Right ventricle myocardium inferior (tissue), 1 donor: ENCODE measurements at places on chromosomes 7 and 10. TPM values are rescaled to one million over a fixed set of nuclear protein-coding genes. Genes with fewer than 3 reads are reported as not detected.

Gene SPDYE5
- total RNA-seq = not detected

Gene SLC26A5
- total RNA-seq = not detected

DNA sequence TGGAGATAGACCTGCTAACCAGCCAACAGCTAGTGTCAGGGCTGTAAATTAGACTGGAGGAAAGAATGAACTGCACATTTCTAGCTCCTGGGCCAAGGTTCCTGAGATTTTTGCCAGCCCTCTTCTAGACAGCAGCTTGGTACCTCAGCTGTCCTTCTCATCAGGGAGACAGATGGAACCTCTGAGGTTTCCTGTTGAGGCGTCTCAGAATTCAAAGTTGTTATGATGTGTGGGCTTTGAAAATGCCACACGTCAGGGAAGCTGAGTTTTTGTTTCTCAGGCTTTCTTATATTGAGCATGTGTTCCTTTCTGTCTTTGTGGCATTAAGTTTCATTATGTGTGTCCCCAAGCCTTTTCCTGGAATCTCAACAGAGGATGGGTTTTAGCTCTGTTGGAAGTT lies 736.6 kb downstream of the AUTS2 start:
- DNase-seq = no peak

Gene RBM20
- 103 TPM for total RNA-seq

DNA sequence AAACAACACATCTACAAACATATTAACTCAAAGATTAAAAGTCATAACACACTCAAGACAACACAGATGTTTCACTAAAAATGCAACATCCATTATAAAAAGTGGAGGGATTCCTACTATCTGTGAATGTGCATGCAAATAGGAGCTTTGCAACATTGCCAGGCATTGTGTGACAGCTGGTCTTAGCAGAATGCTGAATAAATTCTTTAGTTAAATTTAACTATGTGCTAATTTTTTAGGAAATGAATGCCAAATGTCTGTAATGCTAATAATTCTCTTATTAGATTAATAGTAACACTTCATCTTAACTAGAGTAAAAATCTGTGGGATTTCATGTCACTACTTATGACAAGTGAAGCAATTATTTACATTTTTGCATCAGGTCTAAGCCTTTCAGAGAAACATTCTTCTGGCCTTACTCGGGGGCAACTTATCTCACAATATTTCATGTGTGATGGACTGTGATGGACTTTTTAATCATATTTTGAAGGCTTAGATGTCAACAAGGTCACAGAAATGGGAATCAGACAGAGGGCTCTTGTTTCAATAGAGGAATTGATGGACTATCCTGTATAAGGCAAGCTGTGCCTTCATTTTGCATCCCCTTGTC lies 524.6 kb upstream of the KCND2 start:
- no peak for DNase-seq

Gene TDRD1
- total RNA-seq = 4.0 TPM

DNA sequence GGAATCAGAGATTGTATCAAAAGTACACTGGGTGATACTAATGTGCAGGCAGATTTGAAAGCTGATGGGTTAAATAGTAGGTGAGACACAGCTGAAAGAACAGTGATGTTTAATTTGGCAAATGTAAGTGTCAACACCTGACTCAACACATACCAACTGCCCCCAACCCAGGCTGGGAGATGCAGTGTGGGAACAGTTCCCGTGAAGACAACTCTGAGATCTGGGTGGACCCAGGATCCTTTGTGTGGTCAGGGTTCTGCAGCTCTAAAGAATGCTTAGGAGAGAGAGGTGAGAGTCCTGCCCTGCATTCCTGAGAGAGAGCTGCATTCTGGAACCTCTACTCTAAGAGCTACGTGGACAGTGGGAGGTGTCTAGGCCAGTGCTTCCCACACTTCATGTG lies 479.7 kb downstream of the RPS24 start:
- DNase-seq = no peak

GRCh38 chr10:62175251-62175650 lies 93.4 kb downstream of the RTKN2 start:
- no peak for DNase-seq

Gene TRPV6
- total RNA-seq = not detected

DNA sequence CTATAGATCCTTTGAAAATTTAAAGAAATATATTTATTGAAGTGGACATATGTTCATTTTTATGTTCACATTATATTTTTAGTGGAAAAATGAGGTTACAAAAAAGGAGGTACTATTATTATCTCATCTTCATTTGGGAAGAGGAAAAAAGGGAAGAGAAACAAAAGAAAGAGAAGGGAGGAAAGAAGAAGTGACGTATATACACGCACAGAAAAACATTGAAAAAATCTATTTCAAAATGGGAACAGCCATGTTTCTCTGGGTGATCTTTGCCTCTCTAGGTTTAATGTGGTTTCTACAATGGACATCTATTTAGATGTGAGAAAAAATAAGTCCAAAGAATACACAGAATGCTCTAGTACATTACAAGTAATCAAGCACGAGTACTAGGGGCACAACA lies 14.8 kb downstream of the ANK3 start:
- no peak for DNase-seq

GRCh38 chr10:8306685-8307364 lies 252.3 kb downstream of the GATA3 start:
- DNase-seq = no peak

Gene OLAH
- 0.35 TPM for total RNA-seq

GRCh38 chr10:119199231-119199992 lies 8.0 kb upstream of the GRK5 start:
- no peak for DNase-seq

Gene TMEM213
- not detected for total RNA-seq

GRCh38 chr10:90858461-90858968 lies 676 bp upstream of the HTR7 start:
- DNase-seq = no peak

Gene IFIT3
- total RNA-seq = 7.0 TPM

Gene FAM107B
- total RNA-seq = 4.2 TPM

Gene GTPBP10
- total RNA-seq = 24.8 TPM

- DNase-seq = no peak
Measured at GRCh38 chr7:55303220-55303619, 61.9 kb upstream of the LANCL2 start.

GRCh38 chr7:95544171-95544570 lies 52.1 kb downstream of the PDK4 start:
- no peak for DNase-seq

Gene MMD2
- total RNA-seq = not detected

DNA sequence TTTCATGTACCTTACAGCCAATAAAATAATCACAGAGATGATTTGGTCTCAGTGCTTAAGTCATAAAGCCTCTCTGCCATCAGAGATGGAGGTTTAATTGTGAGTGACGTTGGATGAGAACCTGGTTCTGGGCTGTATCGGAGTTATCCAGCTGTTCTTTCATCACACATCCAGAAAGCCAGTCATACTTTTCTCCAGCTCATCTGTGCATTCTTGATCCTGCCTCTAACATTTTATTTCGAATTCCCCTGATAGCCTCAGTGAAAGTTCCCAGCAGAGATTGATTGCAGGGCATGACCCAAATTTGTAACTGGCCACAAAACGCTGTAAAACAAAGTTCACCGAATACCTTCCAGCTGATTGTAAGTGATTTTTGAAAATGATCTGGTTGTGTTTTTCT lies 212.6 kb upstream of the HABP2 start:
- no peak for DNase-seq

Gene CDC14C
- total RNA-seq = not detected

Gene OR13A1
- not detected for total RNA-seq

- DNase-seq = no peak
Measured at GRCh38 chr7:31373337-31374289, 33.1 kb upstream of the NEUROD6 start.

Gene SYT15B
- 0.62 TPM for total RNA-seq

Gene ANXA8
- total RNA-seq = 1.1 TPM

- no peak for DNase-seq
Measured at GRCh38 chr7:134694299-134694698, 47.6 kb downstream of the BPGM start.

Gene SUN3
- not detected for total RNA-seq

- no peak for DNase-seq
Measured at GRCh38 chr7:114574384-114574783, 159.8 kb downstream of the FOXP2 start.

Gene BCAP29
- total RNA-seq = 113 TPM

DNA sequence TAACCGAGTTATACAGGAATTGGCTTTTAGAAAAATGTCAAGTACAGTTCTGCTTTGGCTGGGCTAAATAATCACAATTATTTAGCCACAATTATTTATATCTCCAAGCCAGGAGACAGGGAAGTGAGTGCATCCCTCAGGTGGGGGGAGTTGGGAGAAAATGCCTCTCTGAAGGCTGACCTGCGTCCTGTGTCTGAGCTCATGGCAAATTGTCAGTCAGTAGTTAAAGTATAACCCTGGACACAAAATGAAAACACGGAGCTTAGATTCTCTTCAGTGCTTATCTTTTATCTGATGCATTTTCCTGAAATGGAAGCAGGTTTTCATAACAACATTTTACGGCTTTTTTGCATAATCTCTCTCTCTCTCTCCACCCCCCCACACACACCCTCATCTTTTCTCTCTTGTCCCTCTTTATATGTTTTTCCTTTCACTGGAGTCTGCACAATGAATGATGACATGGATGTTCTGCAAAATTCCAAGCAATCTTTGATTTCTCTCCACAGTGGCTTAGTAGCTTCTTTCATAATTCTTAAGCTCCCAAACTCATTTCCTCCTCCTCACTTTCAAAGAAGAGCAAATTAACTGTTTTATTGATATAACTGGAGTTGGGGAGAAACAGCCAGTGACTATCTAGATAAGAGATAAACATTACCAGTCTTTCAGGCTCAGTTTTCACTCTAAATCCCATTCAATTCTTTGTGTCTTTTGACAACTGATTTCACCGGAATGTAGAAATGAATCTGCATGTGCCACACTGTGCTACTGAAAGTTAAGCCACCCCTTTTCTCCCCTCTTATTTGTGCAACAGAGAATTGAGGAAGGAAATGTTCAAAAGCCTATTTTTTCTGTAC lies 521.4 kb upstream of the GHITM start:
- DNase-seq = no peak

Gene COL26A1
- not detected for total RNA-seq

Gene EFCAB10
- not detected for total RNA-seq

GRCh38 chr10:72335394-72336258 lies 19.1 kb downstream of the DNAJB12 start:
- DNase-seq = peak; percentile 84

DNA sequence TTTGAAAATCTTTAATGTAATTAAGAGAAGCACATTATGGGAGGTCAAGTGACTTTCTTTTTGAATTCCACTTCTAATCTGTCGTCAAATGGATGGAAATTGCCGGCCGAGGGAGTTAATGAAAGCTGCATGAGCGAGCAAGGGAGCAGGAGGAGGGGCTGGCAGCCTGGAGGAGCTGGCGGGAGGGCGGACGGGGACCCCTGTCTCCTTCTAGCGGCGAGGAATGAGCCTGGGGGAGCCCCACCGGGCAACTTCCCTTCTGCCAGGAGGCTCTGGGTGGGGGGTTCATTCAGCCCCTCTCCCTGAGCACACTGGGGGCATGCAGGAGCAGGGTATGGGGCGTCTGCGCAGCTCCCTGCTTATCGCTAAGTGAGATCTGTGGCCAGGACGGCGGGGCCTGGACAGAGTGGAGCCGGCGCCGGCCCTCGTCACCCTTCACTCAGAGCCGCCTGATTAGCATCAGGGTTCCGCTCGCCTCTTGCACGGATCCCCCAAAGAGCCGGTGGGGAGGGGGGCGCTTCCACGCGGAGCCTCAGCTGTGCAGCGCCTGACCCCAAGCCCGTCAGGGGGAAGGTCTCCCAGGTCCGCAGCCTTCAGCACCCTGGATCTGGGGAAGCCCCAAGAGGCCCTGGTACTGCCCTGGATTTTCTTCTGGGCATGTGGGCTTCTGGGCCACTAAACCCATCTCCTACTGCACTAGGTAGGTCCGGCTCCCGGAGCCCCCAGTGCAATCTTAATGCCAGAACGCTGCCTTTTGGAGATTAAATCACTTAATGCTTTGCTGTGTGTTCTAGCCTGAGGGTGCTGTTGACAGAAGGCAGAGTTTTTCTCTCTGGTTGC lies 680.8 kb downstream of the LRMDA start:
- DNase-seq = no peak

DNA sequence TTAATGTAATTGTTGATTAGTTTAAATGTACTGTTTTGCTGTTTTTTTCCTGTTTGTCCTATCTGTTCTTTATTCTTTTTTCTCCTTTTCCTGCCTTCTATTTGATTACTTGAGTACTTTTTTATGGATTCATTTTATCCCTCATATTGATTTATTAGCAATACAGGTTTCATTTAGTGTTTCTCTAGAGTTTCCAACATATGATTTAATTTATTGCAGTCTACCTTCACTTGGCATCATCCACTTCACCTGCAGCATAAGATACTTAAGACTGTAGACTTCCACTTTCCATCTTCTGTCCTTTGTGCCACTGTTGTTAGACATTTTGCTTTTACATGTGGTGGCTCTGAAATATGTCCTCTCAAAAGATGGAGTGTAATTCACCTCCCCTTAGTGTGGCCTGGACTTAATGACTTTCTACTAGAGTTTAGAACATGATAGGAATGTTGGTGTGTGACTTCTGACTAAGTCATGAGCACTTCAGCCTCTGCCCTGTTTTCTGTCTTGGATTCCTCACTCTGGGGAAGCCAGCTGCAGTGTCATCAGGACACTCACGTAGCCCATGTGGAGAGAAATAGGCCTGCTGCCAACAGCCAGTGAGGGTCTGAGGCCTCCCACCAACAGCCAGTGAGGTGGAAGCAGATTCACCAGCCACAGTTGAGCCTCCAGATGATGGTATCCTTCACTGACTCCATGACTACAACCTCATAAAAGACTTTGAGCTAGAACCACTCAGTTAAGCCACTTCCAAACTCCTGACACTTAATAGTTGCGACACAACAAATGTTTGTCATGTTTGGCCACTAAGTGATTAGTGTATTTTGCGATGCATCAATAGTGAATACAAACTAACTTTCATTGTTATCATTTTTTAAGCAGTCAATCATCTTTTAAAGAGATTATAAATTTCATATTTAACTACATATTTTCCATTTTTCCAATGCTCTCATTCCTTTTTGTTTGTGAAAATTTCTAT lies 643.5 kb upstream of the DPP6 start:
- no peak for DNase-seq

DNA sequence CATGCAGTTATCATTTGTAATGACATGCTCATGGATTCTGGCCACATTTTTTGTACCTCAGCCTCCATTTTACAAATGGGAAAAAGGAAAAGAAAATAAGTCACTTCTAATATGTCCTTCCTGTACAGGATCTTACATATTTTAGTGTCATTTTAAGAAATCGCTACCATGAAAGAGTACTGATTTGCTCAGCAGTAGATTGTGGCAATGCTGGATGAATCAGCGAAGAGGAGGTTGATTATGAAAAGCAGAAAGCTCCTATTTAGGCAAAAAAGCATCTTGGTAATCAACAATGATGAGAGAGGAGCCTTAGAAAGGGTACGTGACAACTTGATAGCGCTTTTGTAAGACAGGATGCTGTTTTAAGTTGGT lies 522.9 kb downstream of the PARD3 start:
- no peak for DNase-seq

- no peak for DNase-seq
Measured at GRCh38 chr7:786472-787255, 45.6 kb upstream of the SUN1 start.

- DNase-seq = no peak
Measured at GRCh38 chr10:86596266-86596665, 58.1 kb upstream of the OPN4 start.

DNA sequence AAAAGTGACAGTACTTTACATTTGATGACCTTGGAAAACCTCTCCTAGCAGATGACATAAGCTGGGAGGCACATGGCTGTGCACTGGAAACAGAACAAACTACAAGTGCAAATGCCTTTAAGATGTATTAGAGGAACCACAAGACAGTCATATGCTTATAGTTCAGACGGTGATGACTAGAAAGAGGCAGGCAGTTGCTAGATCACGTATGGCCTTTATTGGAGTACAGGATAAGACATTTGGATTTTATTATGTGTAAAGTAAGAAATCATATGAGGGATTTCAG lies 290.0 kb downstream of the SORCS1 start:
- no peak for DNase-seq
